HCT116 (cell line): ENCODE measurements at places on chromosomes 16 and 17.

- no peaks in the 10 kb centered on the region for H3K27me3 ChIP-seq
- no peak overlapping the region for H3K27ac ChIP-seq
- no peak overlapping the region for H3K4me3 ChIP-seq
- no peaks in the 10 kb centered on the region for H3K4me1 ChIP-seq
These were observed 368.6 kb downstream of the CDH13 start for GRCh38 chr16:82995286-82995923.

DNA sequence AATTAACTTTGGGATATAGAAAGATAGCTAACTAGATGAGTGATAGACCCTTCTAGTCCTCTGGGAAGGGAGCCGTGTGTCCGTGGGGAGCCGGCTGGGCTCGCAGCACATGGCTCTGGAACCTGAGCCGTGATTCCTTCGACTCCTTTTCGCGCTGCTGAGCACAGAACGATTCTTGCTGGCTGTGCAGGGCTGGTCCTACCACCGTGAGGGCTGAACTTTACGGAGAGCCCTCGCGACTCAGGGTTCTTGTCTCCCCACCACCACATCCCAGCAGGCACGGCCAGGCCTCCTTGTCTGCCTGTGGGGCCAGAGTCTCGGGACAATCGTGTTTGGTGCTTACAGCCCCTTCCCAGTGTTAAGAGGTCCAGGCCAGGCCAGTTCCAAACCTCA, 13.8 kb upstream of the TCF25 start:
- DNase-seq: no peak
- peaks cover 8% of the 10 kb centered on the region for H3K4me1 ChIP-seq
- H3K27me3 ChIP-seq: no peaks in the 10 kb centered on the region

- no peak for DNase-seq
- H3K27ac ChIP-seq: no peak overlapping the region
- H3K27me3 ChIP-seq: peaks cover 22% of the 10 kb centered on the region
- no peaks in the 10 kb centered on the region for H3K36me3 ChIP-seq
- H3K4me3 ChIP-seq: no peak overlapping the region
These were observed 202.2 kb downstream of the ENGASE start for GRCh38 chr17:79276821-79277220.

- no peak overlapping the region for H3K27ac ChIP-seq
- H3K4me1 ChIP-seq: peaks cover 46% of the 10 kb centered on the region
- no peaks in the 10 kb centered on the region for H3K27me3 ChIP-seq
- no peaks in the 10 kb centered on the region; the same call in 1 of the 2 replicates for H3K36me3 ChIP-seq
- no peak overlapping the region for H3K4me3 ChIP-seq
These were observed 6.9 kb downstream of the PHAF1 start for GRCh38 chr16:67116388-67117311.

GRCh38 chr17:63697341-63698286, 2.3 kb downstream of the LIMD2 start:
- H3K36me3 ChIP-seq: no peaks in the 10 kb centered on the region
- H3K27ac ChIP-seq: no peak overlapping the region
- H3K4me3 ChIP-seq: no peak overlapping the region
- no peaks in the 10 kb centered on the region for H3K27me3 ChIP-seq
- DNase-seq: peak; percentile 27
- peaks cover 30% of the 10 kb centered on the region for H3K4me1 ChIP-seq

- no peak for DNase-seq
- H3K27me3 ChIP-seq: no peaks in the 10 kb centered on the region
- no peak overlapping the region for H3K4me3 ChIP-seq
- H3K4me1 ChIP-seq: no peaks in the 10 kb centered on the region
- H3K27ac ChIP-seq: no peak overlapping the region
These were observed 7.0 kb downstream of the SGSH start for GRCh38 chr17:80212962-80213642.

- H3K4me1 ChIP-seq: no peaks in the 10 kb centered on the region
- no peak for DNase-seq
- H3K4me3 ChIP-seq: no peak overlapping the region
- no peak overlapping the region for H3K27ac ChIP-seq
These were observed 5.9 kb downstream of the HPR start for GRCh38 chr16:72068930-72069329.

- no peak overlapping the region for H3K27ac ChIP-seq
- no peaks in the 10 kb centered on the region for H3K36me3 ChIP-seq
- no peaks in the 10 kb centered on the region for H3K27me3 ChIP-seq
- DNase-seq: no peak
- no peaks in the 10 kb centered on the region for H3K4me1 ChIP-seq
These were observed 167.7 kb downstream of the IRX3 start for GRCh38 chr16:54118846-54119245.

- H3K4me3 ChIP-seq: no peak overlapping the region
- DNase-seq: no peak
- H3K36me3 ChIP-seq: no peaks in the 10 kb centered on the region
- H3K27me3 ChIP-seq: no peaks in the 10 kb centered on the region
- no peak overlapping the region for H3K27ac ChIP-seq
These were observed 312.5 kb downstream of the MAF start for GRCh38 chr16:79288066-79288465.

GRCh38 chr17:5530265-5531084, 44.1 kb downstream of the MIS12 start:
- H3K4me3 ChIP-seq: no peak overlapping the region
- H3K36me3 ChIP-seq: no peaks in the 10 kb centered on the region
- no peak overlapping the region for H3K27ac ChIP-seq
- H3K4me1 ChIP-seq: peaks cover 12% of the 10 kb centered on the region
- no peak for DNase-seq

GRCh38 chr16:56409195-56409594, 16.1 kb downstream of the AMFR start:
- DNase-seq: no peak
- H3K36me3 ChIP-seq: peaks cover 21% of the 10 kb centered on the region
- no peak overlapping the region for H3K27ac ChIP-seq
- H3K4me1 ChIP-seq: no peaks in the 10 kb centered on the region
- H3K27me3 ChIP-seq: no peaks in the 10 kb centered on the region

DNA sequence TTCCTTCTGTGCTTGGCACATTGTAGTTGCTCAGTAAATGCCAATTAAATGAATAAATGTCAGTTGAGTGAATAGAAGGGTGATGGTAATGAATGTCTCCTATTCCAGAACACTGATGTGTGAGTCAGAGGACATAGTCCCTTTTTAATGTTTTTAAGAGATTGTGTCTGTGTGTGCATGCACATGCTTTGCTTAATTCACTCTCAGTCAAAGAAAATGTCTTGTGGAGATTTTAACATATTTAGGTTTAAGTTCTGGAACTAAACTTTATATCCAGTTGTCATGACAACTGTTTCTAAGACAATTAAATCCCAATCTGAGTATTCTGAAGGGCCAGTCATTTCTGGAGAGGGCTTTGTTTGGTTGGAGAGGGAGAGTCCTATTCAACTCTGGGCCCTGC, 255.3 kb upstream of the CDH11 start:
- DNase-seq: no peak
- no peaks in the 10 kb centered on the region for H3K27me3 ChIP-seq
- H3K36me3 ChIP-seq: no peaks in the 10 kb centered on the region
- no peak overlapping the region for H3K4me3 ChIP-seq

DNA sequence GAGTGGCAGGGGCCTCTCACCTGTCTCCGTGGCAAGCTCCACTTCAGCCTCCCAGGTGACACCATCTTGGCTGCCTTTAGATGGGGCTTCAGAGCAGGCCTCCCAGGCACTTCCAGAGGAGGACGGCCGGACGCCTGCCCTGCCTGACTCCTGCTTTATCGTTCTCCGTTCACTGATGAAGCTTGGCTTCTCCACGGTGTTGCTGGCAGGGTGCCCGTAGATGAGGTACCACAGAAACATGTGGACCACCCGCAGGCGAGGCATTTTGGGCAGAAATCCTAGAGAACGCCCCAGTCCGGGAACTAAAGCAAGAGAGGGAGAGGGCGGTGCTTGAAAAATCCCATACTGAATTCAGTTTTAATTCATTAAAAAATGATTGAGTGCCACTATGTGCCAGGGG, 54.5 kb downstream of the GTF3C1 start:
- H3K27me3 ChIP-seq: no peaks in the 10 kb centered on the region
- DNase-seq: no peak
- peaks cover 40% of the 10 kb centered on the region for H3K36me3 ChIP-seq

- no peak for DNase-seq
- no peaks in the 10 kb centered on the region for H3K27me3 ChIP-seq
- peaks cover 40% of the 10 kb centered on the region; the same call in 1 of the 2 replicates for H3K36me3 ChIP-seq
These were observed 42.7 kb downstream of the PGS1 start for GRCh38 chr17:78421084-78421533.

DNA sequence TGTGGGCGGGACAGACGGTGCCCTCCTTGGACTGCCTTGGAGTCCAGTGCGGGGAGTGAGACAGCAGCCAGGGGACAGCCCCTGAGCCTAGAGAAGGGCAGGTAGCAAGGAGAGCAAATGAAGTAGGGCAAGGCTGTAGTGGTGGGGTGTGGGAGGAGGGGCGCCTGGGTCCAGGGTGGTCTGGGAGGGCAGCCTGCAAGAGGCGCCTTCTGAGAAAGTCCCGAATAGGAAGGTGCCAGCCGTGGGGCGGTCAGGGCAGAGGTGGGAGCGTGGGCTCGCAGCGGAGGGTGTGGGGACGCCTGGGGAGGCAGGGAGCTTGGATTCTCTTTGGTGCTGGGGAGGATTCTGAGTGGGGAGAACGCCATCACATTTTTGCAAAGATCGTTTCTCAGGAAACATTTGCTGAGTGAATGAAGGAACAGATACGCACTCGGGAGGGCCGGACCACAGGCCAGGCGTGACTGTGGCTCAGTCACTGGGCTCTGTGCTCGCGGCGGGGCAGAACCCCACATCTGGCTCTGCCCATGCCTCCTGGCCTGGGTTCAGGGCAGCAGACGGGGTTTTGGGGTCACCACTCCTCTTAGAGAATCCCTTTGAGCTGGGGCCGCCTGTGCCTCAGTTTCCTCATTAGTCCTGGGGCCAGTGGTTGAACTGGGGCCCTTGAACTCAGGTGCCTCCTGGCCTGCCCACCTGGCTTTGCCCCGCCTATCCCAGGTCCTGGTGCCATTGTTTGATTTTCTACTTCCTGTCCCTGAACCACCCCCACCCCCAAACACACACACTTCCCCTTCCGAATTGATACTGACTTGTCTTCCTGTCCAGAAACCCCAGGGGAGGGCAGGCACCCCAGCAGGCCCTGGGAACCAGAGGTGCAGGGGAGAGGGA, 4.2 kb downstream of the SNN start:
- peaks cover 67% of the 10 kb centered on the region for H3K4me1 ChIP-seq
- no peak for DNase-seq
- H3K27ac ChIP-seq: no peak overlapping the region; the same call in 1 of the 2 replicates
- H3K36me3 ChIP-seq: peaks cover 4% of the 10 kb centered on the region; the same call in 1 of the 2 replicates

DNA sequence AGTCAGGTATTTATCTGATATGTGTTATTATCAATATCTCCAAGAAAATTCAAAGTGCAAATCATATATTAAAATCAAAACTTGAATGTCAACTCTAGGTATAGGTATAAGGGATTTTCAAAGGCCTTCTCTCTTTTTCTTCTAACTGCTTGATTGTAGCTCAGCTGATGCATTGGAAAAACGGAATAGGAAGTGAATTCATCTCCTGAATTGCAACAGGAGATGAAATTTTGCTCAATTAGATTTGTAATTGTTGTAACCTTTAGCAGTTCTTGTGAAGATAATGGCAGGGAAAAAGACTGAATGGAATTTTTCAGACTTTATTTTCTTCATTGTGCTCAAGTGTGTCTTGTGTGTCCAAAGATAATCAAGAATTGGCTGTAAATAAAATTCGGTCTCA, 190.2 kb upstream of the KCNJ16 start:
- H3K27me3 ChIP-seq: no peaks in the 10 kb centered on the region
- no peaks in the 10 kb centered on the region for H3K36me3 ChIP-seq
- no peak overlapping the region for H3K27ac ChIP-seq
- no peak overlapping the region for H3K4me3 ChIP-seq

DNA sequence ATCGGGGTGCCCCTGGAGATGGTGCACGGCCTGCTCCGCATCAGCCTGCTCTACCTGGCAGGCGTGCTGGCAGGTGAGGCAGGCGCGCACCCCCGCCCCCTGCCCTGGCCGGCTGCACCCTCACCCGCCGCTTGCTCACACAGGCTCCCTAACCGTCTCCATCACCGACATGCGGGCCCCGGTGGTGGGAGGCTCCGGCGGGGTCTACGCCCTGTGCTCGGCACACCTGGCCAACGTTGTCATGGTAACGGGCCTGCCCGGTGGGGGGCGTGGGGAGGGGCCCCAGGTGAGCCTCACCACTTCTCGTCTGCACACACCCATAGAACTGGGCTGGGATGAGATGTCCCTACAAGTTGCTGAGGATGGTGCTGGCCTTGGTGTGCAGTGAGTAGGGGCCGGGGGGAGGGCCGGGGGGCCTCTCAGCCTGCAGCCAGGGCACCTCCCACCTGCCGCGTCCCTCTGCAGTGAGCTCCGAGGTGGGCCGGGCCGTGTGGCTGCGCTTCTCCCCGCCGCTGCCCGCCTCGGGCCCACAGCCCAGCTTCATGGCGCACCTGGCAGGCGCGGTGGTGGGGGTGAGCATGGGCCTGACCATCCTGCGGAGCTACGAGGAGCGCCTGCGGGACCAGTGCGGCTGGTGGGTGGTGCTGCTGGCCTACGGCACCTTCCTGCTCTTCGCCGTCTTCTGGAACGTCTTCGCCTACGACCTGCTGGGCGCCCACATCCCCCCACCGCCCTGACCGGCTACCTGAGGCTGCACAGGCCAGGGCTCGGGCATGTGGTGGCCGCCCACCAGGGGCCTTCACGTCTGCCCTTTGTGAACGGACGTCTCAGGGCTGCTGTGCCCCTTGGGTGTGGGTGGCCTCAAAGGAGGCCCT, 2.1 kb downstream of the RHBDL1 start:
- DNase-seq: no peak
- H3K4me1 ChIP-seq: peaks cover 5% of the 10 kb centered on the region; the same call in 1 of the 2 replicates
- no peaks in the 10 kb centered on the region for H3K27me3 ChIP-seq
- no peak overlapping the region for H3K4me3 ChIP-seq
- H3K27ac ChIP-seq: no peak overlapping the region
- no peaks in the 10 kb centered on the region for H3K36me3 ChIP-seq

GRCh38 chr17:31748881-31749280, 110.2 kb downstream of the COPRS start:
- no peak overlapping the region for H3K27ac ChIP-seq
- no peak overlapping the region for H3K4me3 ChIP-seq
- no peaks in the 10 kb centered on the region for H3K36me3 ChIP-seq
- peaks cover 5% of the 10 kb centered on the region for H3K4me1 ChIP-seq
- DNase-seq: no peak
- H3K27me3 ChIP-seq: no peaks in the 10 kb centered on the region

DNA sequence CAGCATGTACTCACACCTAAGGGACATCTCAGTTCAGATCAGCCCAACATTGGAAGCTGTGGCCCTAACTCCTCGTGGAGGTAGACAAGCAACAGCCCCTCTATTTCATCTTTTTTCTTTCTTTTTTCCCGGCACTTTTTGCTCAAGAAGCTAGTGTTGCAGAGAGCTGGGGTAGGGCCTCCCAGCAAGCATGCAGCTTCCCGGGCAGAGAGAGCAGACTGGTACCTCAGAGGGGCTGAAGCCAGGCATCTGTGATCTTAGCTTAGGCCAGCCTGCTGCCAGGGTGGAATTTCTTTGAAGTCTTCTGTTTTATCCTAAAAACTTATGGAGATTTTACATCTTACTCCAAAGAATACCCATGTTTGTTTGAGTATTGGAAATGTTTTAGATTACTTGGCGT, 195.4 kb downstream of the C16orf95 start:
- H3K27ac ChIP-seq: no peak overlapping the region
- no peaks in the 10 kb centered on the region for H3K4me1 ChIP-seq
- no peak for DNase-seq
- no peak overlapping the region for H3K4me3 ChIP-seq

- H3K27me3 ChIP-seq: peaks cover 12% of the 10 kb centered on the region; the same call in 1 of the 2 replicates
- H3K4me1 ChIP-seq: peaks cover 7% of the 10 kb centered on the region; the same call in 1 of the 2 replicates
- H3K27ac ChIP-seq: no peak overlapping the region
- DNase-seq: no peak
- no peaks in the 10 kb centered on the region for H3K36me3 ChIP-seq
These were observed 8.1 kb upstream of the CBX2 start for GRCh38 chr17:79769570-79770506.

- H3K4me3 ChIP-seq: no peak overlapping the region
- no peaks in the 10 kb centered on the region for H3K36me3 ChIP-seq
- DNase-seq: peak; percentile 43
- no peak overlapping the region for H3K27ac ChIP-seq
- peaks cover 31% of the 10 kb centered on the region for H3K27me3 ChIP-seq
These were observed 2.9 kb downstream of the SMPD3 start for GRCh38 chr16:68445458-68445857.
